ENCODE measurements at places on chromosomes 3 and 15.

DNA sequence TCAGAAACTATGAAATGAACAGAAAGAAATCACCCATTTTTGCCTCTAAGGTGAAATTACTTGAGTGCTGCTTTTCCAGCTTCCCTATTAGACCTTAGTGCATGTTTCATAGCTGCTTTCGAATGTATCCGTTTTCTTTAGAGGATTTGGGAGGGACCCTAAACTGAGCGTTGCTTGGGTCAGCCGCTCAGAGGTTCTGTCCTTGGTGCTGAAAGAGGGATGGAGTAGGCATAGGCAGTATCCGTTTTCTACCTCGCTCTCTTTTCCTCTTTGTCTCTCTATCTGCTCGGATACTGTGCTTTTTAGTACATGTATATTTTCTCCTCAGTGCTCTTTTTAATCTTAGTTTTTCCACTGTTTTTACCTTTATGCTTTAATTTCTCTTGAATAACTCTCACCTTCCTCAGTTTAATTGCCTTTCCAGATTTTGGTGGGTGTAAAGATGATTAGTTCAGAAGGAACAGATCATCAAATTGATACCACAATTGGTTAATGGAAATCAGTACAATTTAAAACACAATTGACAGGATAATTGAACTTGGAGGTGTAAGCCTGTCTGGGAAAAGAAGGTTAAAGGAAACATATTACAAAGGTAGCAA lies at the start of gene DRD3:
DRD3 (minus strand) TSS at position 283 of the 599 bp plus-strand sequence. CDS start 7,060 bp downstream, outside the sequence.
- no peak for DNase-seq

DNA sequence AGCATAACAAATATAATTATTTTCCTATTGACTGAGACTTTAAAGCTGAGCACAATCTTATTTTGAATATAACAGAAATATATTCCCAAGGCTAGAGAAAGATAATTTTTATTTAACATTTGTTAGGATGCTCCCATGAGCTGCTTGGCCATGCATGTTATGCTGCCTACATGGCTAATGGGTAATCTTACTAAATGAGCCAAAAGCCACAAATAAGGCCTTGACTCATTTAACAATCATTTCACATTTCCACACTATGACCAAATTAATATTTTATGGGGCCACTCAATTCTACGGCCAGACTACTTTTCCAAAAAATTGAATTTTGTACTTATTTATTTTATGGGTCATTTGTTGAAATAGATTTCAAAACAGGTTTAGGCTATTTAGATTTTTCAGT lies 141.7 kb downstream of the MEIS2 start:
- no peak for DNase-seq

DNA sequence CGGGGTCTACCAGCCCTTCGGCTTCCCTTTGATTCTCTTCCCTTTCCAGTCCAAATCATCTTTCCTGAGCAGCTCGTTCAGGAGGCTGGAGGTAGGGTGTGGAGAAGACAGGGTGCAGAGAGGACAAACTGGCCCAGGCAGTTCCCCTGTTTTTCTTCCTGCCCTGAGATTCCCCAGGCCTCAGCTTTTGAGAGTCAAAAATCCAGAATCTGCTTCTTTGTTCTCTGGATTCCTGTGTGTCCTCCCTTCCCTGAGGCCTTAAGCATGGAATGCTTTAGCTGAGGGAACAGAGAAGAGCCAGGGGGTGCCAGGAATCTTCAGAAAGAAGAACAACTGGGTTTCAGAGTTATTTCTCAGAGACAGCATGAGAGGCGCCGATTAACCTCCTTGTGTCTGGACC lies 26.7 kb upstream of the LRTM1 start:
- DNase-seq: no peak

DNA sequence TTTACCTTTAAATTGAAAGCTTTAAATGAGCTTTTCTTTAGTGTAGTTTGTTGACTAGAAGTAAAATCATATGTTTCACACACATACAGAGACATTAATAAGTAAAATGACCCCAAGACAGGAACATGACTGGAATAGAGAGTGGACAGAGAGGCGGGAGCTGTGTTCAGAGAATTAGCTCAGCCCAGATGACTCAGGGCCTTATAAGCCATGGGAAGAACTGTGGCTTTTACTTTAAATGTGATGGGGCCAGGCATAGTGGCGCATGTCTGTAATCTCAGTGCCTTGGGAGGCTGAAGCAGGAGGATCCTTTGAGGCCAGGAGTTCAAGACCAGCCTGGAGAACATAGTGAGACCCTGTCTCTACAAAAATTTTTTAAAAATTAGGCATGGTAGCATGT lies 26.7 kb downstream of the SACM1L start:
- DNase-seq: no peak

- no peak for DNase-seq
Measured at GRCh38 chr15:64163659-64164362, 989 bp upstream of the PPIB start.

DNA sequence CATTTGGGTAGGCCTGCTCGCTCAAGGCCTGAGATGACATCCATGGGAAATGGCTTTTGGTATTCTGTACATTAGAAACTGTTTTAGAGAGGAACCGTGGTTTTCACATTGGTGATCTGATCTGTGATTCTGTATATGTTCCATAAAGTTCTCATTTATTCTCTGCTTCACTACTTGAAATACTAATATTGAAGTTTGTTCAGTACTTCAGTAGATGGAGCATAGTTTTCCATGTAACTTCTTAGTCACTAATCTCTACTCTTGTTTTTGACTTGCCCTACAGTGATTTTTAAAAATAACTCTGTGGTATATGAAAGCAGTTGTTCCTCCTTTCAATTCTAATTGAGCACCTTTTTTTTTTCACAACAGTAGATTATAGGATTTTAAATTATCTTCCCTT lies 66.5 kb downstream of the MBNL1 start:
- no peak for DNase-seq

- DNase-seq: no peak
Measured at GRCh38 chr3:110810356-110810755, 261.3 kb upstream of the NECTIN3 start.

- no peak for DNase-seq
Measured at GRCh38 chr3:153023896-153024295, 138.1 kb upstream of the RAP2B start.

DNA sequence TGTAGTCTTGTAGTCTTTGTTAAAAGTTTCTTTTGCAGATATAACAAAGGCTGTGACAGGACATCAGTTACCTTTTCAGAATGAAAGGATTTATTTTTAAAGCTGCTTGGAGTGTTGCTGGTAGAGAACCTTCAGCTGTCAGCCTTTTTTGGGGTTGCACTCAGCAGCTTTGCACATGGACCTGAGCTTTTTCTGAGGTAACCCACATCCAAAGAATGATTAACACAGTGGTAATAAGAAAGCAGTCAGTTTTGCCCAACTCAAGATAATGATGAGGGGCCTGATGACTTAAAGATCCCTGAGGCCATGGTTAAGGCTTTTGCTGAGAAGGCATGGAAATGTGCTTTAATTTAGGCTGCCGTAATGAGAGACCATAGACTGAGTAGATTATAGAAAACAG lies 1042.7 kb downstream of the PLOD2 start:
- no peak for DNase-seq

DNA sequence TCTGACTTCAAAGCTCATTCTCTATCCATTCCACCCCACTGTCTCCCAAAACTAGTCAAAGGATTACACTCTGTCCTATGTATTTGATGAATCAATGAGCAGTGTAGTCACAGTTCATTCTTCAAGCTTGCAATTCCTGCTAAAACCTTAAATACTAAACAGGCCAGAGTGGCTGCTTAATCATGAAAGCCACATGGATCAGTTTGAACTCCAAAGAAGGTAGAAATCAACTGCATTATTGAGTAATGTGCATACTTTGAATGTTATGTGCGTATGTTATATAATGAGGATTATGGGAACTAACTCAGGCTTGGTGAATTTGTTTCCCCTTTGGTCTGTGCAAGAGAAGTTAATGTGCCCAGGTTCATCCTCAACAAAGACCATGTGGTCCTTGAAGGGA lies 45.4 kb downstream of the PRICKLE2 start:
- no peak for DNase-seq

DNA sequence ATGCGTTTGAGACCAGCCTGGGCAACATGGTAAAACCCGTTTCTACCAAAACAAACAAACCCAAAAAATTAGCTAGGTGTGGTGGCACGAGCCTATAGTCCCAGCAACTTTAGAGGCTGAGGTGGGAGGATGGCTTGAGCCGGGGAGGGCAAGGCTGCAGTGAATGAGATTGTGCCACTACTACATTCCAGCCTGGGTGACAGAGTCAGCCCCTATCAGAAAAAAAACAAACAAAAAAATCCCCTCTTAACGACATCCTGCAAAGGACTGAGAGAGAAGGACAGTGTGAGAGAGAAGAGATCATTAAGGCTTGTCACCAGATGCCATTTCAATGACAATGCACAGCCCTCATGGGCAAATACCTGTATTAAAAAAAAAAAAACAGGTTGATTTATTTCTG lies 266.7 kb upstream of the ATP10A start:
- no peak for DNase-seq

Data from activated T-helper 9 cell treated with anti-CD3 and anti-CD28 coated beads, Interleukin-2, amount 50 U/mL, for 16 hours (primary cell).